ENCODE measurements at places on chromosomes 2 and 18.

GRCh38 chr18:48735681-48736255, 196.9 kb downstream of the CTIF start:
- DNase-seq: no peak

- no peak for DNase-seq
Measured at GRCh38 chr18:8625461-8626092, 16.3 kb downstream of the RAB12 start.

DNA sequence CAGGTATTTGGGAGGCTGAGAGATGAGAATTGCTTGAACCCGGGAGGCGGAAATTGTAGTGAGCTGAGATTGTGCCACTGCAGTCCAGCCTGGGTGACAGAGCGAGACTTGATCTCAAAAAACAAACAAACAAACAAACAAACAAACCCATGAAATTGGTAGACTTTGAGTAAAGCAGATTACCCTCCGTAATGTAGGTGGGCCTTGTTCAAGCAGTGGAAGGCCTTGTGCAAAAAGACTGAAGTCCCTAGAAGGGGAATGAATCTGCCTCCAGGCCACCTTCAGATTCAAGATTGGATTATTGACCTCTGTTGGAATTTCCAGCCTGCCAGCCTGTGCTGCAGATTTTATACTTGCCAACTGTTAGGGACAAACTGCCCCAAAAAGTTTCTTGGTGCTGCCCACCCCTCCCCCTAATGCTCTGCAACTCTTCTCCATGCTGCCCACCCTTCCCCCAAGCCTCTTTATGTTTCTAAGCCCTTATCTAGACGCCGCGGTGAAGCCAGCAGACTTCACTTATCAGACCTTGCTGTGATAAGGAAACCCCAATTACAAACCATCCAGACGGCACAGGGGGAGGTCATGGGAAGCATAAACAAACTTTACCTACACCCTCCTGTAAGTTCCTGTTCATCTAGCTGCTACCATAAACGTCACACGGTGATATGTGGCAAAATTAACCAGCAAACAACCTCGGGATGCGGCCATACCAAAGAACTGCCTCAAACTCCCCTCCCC, 17.0 kb downstream of the CYP27A1 start:
- DNase-seq: no peak

DNA sequence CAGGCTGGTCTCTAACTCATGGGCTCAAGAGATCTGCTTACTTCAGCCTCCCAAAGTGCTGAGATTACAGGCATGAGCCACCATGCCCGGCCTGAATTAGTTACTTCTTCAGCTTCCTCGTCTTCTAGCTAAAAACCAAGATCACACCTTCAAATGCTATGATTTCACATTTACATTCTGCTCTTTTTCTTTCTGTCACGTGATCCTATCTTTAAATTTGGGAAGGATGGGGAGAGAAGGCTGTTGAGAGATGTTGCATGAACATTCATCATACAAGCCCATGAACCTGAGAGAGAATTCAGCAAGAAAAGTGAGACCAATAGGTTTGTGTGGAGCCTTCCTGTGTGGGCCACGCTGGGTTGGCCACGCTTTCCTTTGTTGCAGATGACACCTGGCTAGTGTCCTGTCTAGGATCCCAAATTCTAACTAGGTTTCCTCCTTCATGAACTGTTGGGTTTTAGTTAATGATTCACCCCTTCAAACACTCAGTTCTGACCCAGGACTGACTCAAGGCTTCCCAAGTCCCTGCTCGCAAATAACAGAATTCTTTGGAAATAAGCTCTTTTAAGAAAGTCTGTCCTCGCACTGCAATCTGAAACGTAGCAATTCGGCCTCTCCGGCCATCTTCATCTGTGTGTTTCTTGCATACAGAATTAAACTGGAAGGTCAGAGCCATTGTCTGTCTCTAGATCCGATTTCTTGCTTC, 57.3 kb upstream of the CREB1 start:
- DNase-seq: no peak

DNA sequence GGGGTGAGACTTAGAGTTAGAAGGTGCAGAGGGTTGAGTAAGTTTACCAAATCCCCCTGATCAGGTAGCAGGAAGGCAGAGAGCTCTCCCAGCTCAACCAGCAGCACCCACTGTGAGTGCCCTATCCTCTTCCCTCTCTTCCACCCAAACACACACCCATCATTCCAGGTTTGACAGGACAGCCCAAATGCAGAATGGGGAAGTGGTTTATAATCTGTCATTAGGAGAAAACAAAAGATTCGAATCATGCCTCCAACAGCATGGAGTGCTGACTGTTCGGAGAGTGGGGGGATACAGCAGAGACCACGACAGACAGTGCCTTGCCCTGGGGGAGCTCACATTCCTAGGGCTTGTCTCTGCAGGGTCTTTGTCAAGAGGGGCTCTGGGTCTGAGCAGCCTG, 11.7 kb downstream of the CXCR2 start:
- DNase-seq: no peak

- no peak for DNase-seq
Measured at GRCh38 chr2:64804651-64805050, 150.9 kb upstream of the SERTAD2 start.

- DNase-seq: no peak
Measured at GRCh38 chr2:143823876-143824275, 694.7 kb downstream of the ARHGAP15 start.

- DNase-seq: no peak
Measured at GRCh38 chr2:215110918-215111317, 27.5 kb downstream of the ABCA12 start.

GRCh38 chr2:110682267-110682666, 4.4 kb upstream of the BUB1 start:
- DNase-seq: no peak

DNA sequence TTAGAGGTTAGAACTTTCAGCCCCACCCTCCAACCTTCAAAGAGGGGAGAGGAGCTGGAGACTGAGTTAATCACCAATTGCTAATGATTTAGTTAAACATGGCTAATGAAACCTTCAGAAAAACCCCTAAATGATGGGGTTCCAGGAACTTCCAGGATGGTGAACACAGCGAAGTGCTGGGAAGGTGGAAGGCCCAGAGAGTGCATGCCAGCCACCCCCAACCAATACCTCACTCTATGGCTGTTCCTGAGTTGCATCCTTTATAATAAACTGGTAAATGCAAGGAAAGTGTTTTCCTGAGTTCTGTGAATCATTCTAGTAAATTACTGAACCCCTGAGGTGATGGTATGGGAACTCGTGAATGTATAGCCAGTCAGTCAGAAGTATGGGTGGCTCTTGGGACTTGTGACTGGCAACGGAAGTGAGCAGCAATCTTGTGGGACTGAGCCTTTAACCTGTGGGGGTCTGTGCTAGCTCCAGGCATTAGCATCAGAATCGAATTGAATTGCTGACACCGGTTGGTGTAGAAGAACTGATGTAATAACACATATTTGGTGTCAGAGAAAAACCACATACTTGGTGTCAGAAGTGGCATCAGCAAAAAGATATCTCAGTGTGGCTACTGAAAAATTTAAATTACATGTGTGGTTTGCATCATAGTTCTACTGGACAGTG, 37.4 kb downstream of the NPHP1 start:
- no peak for DNase-seq

DNA sequence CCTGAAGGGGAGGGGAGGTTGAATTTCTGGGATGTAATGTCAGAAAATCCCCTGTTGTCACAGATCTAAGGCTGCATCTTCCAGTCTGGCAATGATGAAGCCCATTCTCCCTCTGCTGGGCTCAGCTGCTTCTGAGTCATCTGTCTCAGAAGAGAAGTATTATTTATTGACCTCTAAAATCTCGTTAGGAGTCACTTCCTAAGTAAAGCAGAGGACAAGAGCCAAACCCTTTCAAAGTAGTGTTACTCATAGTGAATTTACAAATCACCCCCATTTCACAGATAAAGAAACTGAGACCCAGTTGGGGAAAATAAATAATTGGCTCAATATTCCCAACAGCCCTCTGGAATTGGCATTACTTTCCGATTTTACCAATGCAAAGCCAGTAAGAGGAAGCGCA, 167.3 kb upstream of the SKOR2 start:
- DNase-seq: no peak

DNA sequence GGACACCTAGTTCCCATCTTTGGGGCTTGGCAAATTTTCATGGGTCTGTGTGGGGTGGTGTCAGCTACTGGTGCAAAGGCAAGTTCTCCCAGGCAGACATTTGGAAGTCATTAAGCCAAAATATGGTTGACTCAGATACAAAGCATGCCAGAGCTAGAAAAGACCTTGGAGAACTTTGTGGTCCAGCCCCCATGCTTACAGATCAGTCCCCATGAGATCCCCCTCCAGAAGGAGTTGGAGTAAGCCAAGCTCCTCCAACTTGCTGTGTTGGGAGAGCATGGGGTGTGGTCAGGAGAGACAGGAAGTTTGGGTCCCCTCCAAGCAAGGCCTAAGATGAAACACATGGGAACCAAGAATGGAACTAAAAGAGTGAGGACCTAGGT, 224.5 kb downstream of the CYP26B1 start:
- no peak for DNase-seq

GRCh38 chr2:51085420-51086068, 53.6 kb upstream of the NRXN1 start:
- DNase-seq: no peak

DNA sequence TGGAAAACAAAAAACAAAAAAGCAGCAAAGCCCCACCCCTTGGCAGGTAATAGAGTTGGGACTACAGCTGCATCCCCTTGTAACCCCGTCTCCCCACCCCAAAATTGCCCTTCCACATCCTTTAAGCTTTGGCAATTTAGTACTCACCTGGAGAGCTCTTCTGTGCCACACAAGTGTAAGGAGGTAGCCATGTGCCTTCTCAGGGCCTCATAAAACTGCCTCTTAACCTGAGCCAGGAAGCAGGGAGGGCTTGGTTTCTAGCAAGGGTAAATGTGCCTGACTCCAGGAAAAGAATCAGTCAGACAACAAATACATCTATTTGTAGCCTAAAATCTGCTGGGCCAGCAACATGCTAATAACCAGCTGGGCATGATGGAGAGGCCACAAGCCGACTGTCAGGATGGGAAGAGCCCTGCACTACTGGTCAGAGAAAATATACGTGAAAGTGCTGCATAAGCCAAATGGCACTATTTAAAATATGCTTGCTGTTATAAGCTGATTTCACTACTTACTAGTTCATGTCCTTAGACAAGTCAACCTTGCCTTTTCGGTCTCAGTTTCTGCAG, 46.3 kb downstream of the NOP58 start:
- DNase-seq: peak; percentile 41

GRCh38 chr18:51480407-51481261, 283.2 kb upstream of the MEX3C start:
- DNase-seq: no peak

- DNase-seq: no peak
Measured at GRCh38 chr2:131365452-131365851, 1.5 kb upstream of the RAB6D start.

DNA sequence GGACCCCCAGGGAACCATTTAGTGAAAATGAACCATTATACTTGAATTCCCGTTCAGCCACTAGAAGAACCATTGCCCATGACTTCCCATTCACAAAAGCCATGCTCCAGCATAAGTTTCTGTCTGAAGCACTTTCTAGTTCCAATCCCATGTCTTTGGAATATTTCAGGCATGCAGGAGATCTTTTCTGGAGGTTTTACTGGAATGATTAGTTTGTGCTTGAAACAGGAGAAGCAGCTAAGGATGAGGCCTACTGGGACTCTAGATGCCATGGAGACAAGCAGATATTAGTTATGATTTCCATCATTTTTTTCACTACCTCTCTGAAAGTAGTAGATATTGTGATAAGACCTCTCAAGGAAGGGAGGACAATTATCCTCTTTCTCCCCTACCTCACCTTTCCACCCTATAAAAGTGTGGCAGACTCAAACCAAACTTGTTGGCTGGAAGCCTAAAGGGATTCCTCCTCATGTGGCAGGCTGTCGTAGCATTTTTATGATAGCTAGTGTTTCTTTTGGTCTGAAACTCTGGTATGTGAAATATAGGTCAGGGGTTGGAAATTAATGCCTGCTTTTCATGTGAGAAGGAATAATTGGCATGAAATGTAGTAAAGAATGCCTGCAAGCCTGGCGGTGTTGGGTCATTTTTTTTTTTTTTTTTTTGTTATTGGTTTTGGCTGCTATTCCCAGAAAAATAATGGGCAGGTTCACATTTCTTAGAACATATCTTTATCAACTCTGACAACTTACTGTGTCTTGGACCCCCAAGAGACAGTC, 29.3 kb upstream of the MMADHC start:
- DNase-seq: no peak

- no peak for DNase-seq
Measured at GRCh38 chr2:188610827-188611226, 319.2 kb downstream of the GULP1 start.

DNA sequence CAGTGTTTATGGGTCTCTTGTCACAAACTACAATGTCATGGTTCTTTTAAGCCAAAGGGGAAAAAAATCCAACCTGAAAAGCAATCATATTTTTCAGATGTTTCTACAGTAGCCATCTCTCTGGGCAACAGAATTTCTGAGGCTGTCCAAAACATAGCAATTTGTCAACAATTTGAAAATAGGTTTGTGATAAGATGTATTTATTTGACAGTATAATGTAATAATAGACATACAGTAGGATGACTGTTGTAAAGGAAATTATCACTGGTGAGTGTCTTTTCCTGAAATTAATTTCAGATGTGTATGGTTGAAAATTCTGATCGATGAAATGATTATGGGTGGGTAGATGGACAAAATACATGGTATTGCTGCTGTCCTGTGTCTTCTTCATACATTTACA, 1230.1 kb upstream of the CDH2 start:
- no peak for DNase-seq

DNA sequence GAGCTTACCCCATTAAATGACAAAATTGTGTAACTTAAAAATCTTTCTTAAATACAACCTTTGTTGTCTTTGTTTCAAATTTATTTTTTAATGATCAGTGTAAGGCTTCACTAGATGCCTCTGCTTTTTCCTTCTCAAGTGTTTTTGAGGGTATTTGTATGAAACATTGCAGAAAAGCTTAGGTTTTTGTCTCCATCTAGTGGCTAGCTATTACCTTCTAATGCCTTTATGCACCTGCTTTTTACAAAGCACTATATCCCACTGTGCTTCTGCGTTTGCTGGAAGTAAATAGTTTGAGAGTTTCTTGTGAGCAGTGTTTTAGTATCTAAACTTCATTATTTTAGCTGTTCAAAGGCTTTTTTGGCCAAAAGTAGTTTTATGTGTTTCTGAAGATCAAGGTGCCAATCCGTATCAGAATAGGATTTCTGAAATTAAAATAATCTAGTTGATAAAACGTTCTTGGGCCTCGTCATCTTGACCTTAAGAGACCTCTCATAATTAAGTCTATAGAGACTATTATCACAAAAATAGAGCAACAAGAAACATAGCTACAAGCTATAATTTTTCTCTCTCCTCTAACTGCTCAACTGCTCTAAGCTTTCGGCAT, 47.0 kb downstream of the IWS1 start:
- no peak for DNase-seq

Measured in H1 (cell line).